ENCODE measurements at places on chromosomes 7 and 10. TPM values are rescaled to one million over a fixed set of nuclear protein-coding genes. Genes with fewer than 3 reads are reported as not detected.

The VENTX gene
- not detected for total RNA-seq

The NUTM2E gene
- total RNA-seq: 0.20 TPM

The SLC18A3 gene
- not detected for total RNA-seq

The SPDYE11 gene
- not detected for total RNA-seq

The RHBDD2 gene
- 30.4 TPM for total RNA-seq

The ATP6V0A4 gene
- 0.25 TPM for total RNA-seq

The OR9A2 gene
- not detected for total RNA-seq

The SEMA4G gene
- total RNA-seq: 1.1 TPM

The RELN gene
- not detected for total RNA-seq

The DDC gene
- total RNA-seq: not detected

Measured in foreskin keratinocyte (primary cell).